Panc1 (cell line): ENCODE measurements at places on chromosomes 6 and 20.

GRCh38 chr6:80541181-80541580, 434.7 kb downstream of the BCKDHB start:
- no peak overlapping the region for H3K27ac ChIP-seq
- no peaks in the 10 kb centered on the region for H3K36me3 ChIP-seq
- H3K4me3 ChIP-seq = no peak overlapping the region
- H3K27me3 ChIP-seq = no peaks in the 10 kb centered on the region

DNA sequence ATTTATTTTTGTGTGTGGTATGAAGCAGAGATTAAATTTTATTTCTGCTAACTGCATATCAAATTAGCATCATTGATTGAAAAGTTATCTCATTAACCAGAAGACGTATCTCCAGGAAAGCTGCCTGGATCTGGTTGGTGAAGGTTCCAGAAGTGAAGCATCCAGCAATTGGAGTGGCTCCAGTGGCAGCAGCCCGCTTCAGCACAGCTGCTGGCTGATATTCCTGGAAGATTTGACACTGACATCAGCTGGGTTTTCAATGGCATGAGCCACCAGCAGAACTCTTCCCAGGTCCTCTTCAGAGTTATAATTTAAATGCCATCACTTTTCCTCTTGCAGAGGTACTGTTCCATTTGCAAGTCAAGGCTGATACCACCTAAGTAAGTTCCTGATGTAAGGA, 363.5 kb downstream of the BCKDHB start:
- no peak overlapping the region for H3K4me3 ChIP-seq
- H3K36me3 ChIP-seq = no peaks in the 10 kb centered on the region
- no peaks in the 10 kb centered on the region for H3K4me1 ChIP-seq

DNA sequence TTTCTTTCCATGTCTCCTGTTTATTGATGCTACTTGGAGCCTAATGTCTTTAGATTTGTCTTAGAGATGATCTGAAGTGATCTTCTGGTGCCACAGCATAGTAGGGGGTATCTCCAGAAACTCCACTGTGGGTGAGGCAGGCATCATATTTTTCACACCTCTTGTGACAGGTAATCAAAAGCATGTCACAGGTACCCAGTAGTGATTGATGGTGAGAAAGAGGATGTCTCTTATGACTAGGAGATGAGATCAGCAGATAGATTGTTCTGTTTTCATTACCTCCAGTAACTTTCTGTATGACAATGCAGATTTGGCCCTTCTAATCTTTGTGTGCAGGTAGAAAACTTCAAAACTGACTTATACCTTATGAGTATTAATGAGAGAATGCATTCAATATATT, 13.5 kb downstream of the NCOA7 start:
- no peak for DNase-seq
- no peak overlapping the region for H3K27ac ChIP-seq
- no peaks in the 10 kb centered on the region for H3K4me1 ChIP-seq
- H3K27me3 ChIP-seq = no peaks in the 10 kb centered on the region
- H3K4me3 ChIP-seq = no peak overlapping the region
- no peaks in the 10 kb centered on the region for H3K36me3 ChIP-seq

DNA sequence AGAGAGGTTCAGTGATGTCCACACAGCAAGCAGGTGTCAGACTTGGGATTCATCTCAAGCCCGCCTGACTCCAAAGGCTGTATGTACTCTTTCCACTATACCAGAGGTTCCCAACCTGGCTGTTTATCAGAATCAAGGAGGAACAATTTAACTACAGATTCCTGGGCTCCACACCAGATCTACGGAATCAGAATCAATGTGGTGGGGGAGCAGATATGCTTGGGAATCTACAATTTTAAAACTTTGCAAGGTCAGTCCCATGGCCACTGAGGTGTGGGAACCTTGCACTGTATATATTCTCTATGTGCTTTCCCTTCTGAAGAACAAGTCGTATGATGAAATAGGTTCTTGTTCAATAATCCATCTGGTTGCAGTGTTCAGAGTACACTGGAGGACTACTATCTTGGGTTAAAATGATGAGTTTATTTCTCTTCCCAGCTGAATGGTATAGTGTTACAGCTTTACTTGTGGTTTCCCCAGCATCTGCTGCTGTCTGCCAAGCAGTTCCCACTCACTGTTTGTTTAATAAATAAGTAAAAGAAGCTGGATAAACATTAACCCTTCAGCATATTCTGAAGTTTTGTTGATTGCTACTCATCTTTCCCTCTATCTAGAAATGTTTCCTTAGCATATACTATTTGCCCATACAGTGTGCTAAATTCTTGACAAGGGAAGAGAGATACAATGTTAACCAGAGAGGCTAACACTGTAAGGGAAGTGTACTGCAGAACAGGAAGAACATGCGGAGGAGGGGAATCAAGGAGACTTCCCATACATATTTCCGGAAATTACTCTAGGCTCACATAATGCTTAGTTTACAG, 9.9 kb downstream of the TTI1 start:
- H3K4me1 ChIP-seq = peaks cover 10% of the 10 kb centered on the region
- H3K36me3 ChIP-seq = no peaks in the 10 kb centered on the region
- peak overlapping the region; percentile 20; the same call in 1 of the 2 replicates for H3K27ac ChIP-seq
- no peaks in the 10 kb centered on the region for H3K27me3 ChIP-seq
- H3K4me3 ChIP-seq = no peak overlapping the region

GRCh38 chr20:21183722-21184121, 57.8 kb downstream of the KIZ start:
- H3K4me3 ChIP-seq = no peak overlapping the region
- no peak overlapping the region for H3K27ac ChIP-seq
- H3K36me3 ChIP-seq = no peaks in the 10 kb centered on the region
- peaks cover 9% of the 10 kb centered on the region for H3K4me1 ChIP-seq
- H3K27me3 ChIP-seq = no peaks in the 10 kb centered on the region

DNA sequence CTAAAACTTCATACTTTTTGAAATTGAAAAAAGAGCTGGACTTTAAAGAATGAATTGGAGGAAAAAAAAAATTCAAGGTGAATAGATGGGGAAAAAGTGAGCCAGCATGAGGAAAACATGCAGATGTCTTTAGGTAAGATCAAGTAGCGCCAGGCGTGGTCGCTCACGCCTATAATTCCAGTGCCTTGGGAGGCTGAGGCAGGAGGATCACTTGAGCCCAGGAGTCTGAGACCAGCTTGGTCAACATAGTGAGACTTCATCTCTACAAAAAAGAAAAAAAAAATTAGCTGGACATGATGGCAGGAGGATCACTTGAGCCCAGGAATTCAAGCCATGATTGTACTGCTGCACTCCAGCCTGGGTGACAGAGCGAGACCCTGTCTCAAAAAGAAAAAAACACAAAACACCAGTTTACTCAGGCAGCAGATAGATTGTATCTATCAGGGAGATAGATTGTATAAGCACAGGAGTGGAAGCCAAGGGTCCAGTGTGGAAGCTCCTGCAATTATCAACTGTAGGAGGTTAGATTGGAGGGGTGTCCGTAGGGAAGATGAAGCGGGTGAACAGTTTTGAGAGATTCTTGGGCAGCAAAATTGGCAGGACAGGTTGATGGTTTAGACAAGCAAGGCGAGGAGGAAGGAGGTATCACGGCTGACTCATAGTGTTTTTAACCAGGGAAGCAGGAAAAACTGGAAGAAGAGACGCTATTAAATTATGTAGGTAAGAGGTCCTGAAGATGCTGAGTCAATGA, 97.6 kb upstream of the ZNF217 start:
- H3K4me1 ChIP-seq = peaks cover 27% of the 10 kb centered on the region
- peak overlapping the region; percentile 85 for H3K27ac ChIP-seq
- no peaks in the 10 kb centered on the region for H3K27me3 ChIP-seq

- no peak for DNase-seq
- no peaks in the 10 kb centered on the region for H3K4me1 ChIP-seq
- H3K27ac ChIP-seq = no peak overlapping the region
- no peaks in the 10 kb centered on the region for H3K36me3 ChIP-seq
Measured at GRCh38 chr6:23077772-23078171, 508.4 kb downstream of the HDGFL1 start.

DNA sequence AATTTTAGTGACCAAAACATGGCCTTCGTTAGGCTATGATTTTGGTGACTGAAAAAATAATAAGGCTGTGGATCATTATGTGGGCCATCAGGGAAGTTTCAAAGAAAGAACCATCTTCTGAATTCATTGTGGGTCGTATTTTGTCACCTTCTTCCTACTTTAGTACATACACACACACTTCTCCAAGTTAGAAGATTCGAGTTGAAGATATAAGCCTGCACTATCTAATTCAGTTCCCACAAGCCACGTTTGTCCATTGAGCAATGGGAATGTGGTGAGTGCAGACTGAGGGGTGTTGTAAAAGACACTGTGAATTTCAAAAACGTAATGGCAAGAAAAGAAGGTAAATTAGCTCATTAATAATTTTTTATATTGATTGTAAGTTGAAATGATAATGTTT, 766.0 kb downstream of the KIF16B start:
- H3K36me3 ChIP-seq = no peaks in the 10 kb centered on the region
- no peak overlapping the region for H3K27ac ChIP-seq
- H3K27me3 ChIP-seq = no peaks in the 10 kb centered on the region
- no peaks in the 10 kb centered on the region for H3K4me1 ChIP-seq

GRCh38 chr6:111580826-111581505, 24.7 kb downstream of the TRAF3IP2 start:
- H3K4me1 ChIP-seq = peaks cover 21% of the 10 kb centered on the region
- H3K27ac ChIP-seq = peak overlapping the region; percentile 68
- DNase-seq = no peak
- H3K27me3 ChIP-seq = no peaks in the 10 kb centered on the region

GRCh38 chr20:36606158-36607066, 833 bp downstream of the RAB5IF start:
- H3K27ac ChIP-seq = peak overlapping the region; percentile 75
- H3K36me3 ChIP-seq = peaks cover 10% of the 10 kb centered on the region; the same call in 1 of the 2 replicates
- no peaks in the 10 kb centered on the region for H3K27me3 ChIP-seq
- peak overlapping the region; percentile 97 for H3K4me3 ChIP-seq
- H3K4me1 ChIP-seq = peaks cover 7% of the 10 kb centered on the region; the same call in 1 of the 2 replicates
- no peak for DNase-seq

- no peak for DNase-seq
- H3K36me3 ChIP-seq = no peaks in the 10 kb centered on the region; the same call in 1 of the 2 replicates
- peak overlapping the region; percentile 76 for H3K4me3 ChIP-seq
- H3K4me1 ChIP-seq = peaks cover 5% of the 10 kb centered on the region; the same call in 1 of the 2 replicates
Measured at GRCh38 chr6:93416571-93417420, 2.6 kb downstream of the EPHA7 start.

DNA sequence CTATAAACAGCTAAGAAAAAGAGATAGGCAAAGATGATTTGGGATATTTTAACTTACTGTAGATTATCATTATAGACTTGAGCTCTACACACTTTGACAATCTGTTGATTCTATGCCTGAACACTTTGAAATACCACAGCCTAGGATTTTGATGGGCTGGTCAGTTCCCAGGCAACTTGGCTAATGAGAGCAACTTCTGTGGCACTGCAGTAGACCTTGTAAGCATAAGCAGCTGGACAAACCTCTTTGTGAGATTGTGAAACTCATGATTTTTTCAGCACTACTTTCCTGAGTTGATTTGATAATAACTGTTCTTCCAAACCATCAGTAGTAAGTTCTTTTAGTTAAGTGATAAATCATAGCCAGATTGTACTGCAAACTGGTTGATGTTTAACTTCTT, 27.1 kb upstream of the ELOVL5 start:
- H3K27ac ChIP-seq = no peak overlapping the region
- H3K27me3 ChIP-seq = no peaks in the 10 kb centered on the region
- no peak overlapping the region for H3K4me3 ChIP-seq
- H3K4me1 ChIP-seq = no peaks in the 10 kb centered on the region
- H3K36me3 ChIP-seq = no peaks in the 10 kb centered on the region
- DNase-seq = no peak

DNA sequence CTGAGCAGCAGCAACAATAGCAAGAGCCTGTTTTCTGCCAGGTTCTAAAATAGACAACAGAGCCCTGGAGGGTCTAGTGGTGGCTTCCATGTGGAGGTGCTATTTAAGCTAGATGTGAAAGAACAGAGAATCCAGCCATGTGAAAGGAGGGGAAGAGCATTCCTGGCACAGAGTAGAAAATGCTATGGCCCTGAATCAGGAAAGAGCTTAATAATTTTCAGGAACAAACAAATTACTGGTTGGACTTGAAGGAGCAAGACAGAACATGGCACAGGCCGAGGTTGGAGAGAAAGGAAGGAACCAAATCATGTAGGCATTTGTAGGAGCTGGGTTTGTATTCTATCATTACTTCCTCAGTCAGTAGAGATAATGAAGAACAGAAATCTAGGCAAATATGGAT, 98.3 kb downstream of the AIG1 start:
- no peaks in the 10 kb centered on the region for H3K27me3 ChIP-seq
- no peaks in the 10 kb centered on the region for H3K36me3 ChIP-seq
- no peak for DNase-seq
- no peak overlapping the region for H3K4me3 ChIP-seq
- H3K4me1 ChIP-seq = no peaks in the 10 kb centered on the region

- no peaks in the 10 kb centered on the region for H3K27me3 ChIP-seq
- no peaks in the 10 kb centered on the region for H3K4me1 ChIP-seq
Measured at GRCh38 chr6:48695872-48696271, 584.9 kb upstream of the PTCHD4 start.

GRCh38 chr20:43971267-43971666, 56.6 kb downstream of the TOX2 start:
- DNase-seq = no peak
- no peaks in the 10 kb centered on the region for H3K36me3 ChIP-seq
- no peaks in the 10 kb centered on the region for H3K27me3 ChIP-seq

DNA sequence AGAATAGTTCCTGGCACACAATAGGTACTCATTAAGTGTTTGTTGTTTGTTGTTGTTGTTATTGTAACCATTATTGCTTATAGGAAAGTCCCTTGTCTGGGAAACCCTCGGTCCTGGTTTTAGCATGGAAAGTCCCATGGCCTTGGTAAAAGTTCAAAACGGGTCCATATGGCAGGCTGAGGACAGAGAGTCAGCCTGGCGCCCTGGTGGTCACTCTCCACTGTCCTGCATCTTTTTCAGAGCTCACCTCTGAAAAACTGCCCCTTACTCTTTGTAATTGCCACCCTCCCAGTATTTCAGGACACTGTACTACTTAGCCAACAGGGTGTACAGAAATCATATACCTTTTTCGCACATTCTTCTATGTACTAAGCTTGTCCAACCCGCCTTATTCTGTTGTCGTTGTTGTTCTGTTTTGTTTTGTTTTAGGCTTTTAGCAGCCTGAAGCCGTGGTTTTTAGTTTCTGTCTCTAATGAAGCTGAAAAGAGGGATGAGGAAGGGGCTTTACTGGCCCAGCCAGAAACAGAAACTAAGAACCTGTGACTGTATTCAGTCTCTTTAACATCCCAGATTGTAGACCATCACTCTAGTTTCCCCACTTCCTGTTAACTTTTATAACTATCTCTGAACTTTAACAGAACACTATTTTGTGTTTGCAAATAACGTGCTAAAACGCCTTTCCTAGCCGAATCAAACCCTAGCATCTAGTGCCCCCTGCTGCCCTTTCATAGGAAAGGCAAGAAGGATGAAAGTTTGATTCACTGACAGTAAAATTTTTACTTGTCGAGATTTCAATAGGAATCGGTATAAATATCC, 7.6 kb upstream of the TMEM14A start:
- H3K4me1 ChIP-seq = peaks cover 17% of the 10 kb centered on the region
- DNase-seq = no peak
- peaks cover 5% of the 10 kb centered on the region for H3K36me3 ChIP-seq

- no peak overlapping the region for H3K27ac ChIP-seq
- no peaks in the 10 kb centered on the region for H3K4me1 ChIP-seq
- no peaks in the 10 kb centered on the region for H3K27me3 ChIP-seq
- DNase-seq = no peak
- H3K36me3 ChIP-seq = no peaks in the 10 kb centered on the region
Measured at GRCh38 chr20:43789593-43789992, 62.8 kb upstream of the GTSF1L start.

- no peak overlapping the region for H3K4me3 ChIP-seq
- no peak overlapping the region for H3K27ac ChIP-seq
- H3K27me3 ChIP-seq = peaks cover 4% of the 10 kb centered on the region; the same call in 1 of the 2 replicates
- no peak for DNase-seq
- no peaks in the 10 kb centered on the region for H3K4me1 ChIP-seq
Measured at GRCh38 chr20:2382833-2383232, 2.1 kb downstream of the TGM6 start.
